Activated T-cell treated with anti-CD3 and anti-CD28 coated beads, Interleukin-2, amount 50 U/mL, for 72 hours (primary cell): ENCODE measurements at places on chromosomes 7 and 10. TPM values are rescaled to one million over a fixed set of nuclear protein-coding genes. Genes with fewer than 3 reads are reported as not detected.

DNA sequence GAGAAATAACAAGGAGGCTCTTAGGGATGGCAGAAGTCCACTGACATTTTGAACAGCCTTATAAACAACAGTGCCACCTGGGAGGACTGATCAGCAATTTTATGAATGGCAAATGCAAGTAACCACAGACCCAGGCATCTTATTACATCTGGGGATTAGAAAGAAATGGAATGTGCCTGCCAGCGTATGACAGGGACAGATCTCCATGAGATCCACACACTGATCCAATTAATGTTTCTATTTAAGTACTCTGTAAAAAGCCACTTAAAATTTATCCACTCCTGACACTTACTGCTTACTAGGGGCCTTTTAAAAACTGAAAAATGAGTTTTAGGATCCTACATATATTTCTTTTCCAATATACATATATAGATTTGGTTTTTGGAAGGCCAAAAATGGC is 28.6 kb downstream of the PARD3 start:
- DNase-seq = no peak

- DNase-seq = peak; percentile 40
These were observed 29.7 kb upstream of the SEC61G start for GRCh38 chr7:54788664-54789063.

GRCh38 chr7:151431768-151432311 is 8.1 kb downstream of the CRYGN start:
- no peak for DNase-seq

DNA sequence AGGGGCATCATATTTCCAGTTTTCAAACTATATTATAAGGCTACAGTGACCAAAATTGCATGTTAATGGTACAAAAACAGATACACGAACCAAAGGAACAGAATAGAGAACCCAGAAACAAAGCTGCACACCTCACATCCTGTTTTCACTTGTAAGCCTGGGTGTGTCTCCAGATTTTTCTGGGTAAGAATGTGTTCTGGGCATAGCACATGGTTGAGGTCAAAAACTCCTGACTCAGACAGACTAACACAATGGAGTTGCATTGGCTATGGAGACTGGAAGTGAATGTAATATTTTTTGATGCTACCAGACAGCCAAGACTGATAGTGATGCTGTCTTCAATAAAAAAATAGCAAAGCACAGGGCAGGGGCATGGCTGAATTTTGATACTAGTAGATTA is 1175.2 kb downstream of the NXPH1 start:
- DNase-seq = no peak

GRCh38 chr7:30474485-30474884 is 4.1 kb downstream of the NOD1 start:
- no peak for DNase-seq

- DNase-seq = no peak
These were observed 259.9 kb downstream of the SKIDA1 start for GRCh38 chr10:21265622-21266021.

GRCh38 chr7:96303105-96303685 is 18.7 kb downstream of the SLC25A13 start:
- no peak for DNase-seq

DNA sequence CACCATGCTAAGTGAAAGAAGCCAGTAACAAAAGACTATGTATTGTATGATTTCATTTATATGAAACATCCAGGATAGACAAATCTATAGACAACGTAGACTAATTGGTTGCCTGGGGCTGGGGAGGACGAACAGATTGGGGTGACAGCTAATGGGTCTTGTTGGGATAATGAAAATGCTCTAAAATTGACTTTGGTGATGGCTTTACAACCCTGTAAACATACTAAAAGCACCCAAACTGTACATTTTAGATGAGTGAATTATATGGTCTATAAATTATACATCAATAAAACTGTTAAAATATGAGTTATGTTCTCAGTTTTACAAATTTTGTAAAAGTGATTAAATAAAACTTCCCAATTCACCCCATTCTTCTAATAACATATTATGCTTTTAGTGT is 261.5 kb downstream of the ELMO1 start:
- DNase-seq = no peak

DNA sequence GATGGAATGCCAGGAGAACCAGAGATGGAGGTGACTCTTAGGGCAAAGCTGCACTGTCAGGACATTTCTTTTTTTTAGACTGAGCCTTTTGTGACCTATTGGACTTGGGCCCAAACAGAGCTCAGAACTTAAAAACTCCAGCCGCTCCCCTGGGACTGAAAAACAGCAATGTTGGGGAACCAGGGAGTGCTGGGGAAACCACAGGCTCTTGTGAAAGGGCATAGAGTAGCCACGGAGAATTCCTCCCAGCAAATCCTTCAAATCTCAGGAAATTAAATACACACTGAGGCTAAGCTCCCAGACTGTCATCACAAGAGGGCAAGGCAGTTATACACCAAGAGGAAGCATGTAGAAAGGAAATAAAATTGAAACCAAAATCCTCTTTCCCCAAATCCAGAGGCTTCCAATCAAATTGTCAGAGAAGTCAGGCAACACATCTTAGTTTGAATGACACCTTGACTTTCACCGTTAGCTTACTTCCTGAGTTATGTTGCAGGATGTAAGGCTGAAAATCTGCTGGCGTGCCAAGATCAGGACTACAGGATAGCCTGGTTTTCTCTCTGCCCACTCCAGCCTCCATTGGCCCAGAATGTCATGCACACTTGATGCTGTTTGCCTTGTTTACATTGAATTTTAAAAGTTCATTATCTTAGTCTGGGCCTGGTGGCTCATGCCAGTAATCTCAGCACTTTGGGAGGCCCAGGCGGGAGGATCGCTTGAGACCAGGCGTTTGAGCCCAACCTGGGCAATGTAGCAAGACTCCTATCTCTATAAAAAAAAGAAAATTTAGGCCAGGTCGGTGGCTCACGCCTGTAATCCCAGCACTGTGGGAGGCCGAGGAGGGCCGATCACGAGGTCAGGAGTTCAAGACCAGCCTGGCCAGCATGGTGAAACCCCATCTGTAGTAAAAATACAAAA is 2.6 kb upstream of the RFC2 start:
- no peak for DNase-seq

Gene PAPOLB
- total RNA-seq = not detected

Gene LIPF
- not detected for total RNA-seq

Gene AP1S1
- 23.4 TPM for total RNA-seq

Gene CTAGE4
- total RNA-seq = 4.2 TPM

Gene MLXIPL
- not detected for total RNA-seq
